ENCODE measurements at places on chromosomes 2 and 18.

- no peak for DNase-seq
These were observed 695.6 kb downstream of the TSN start for GRCh38 chr2:122451040-122451439.

DNA sequence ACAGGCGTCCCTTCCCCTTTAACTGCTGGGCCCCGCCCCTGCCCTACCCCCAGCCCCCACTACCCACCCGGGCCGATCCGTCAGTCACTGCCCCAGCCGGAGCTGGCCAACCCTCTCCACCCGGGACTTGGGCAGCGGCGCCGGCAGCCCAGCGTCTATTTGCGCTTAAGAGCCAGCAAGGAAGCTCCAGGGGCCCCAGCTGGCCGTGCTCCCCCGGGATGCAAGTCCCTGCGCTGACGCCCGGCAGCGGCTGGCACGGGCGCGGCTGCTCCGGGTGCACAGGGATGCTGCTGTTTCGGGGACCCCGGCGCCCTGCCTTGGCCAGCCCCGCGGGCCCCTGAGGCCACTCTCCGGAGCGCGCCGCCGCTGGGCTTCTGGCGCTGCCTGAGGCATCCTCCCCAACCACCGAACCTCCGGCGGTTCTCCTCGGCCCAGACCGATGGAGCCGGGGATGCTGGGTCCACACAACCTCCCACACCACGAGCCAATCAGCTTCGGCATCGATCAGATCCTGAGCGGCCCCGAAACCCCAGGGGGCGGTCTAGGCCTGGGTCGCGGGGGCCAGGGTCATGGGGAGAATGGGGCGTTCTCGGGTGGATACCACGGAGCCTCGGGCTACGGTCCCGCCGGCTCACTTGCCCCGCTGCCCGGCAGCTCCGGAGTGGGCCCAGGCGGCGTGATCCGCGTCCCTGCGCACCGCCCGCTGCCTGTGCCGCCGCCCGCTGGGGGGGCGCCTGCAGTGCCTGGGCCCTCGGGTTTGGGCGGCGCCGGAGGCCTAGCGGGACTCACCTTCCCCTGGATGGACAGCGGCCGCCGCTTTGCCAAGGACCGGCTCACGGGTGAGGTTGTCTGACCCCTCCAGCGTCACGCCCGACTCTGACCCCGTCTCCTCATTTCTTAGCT is at the start of gene TLX2:
Gene TLX2, plus strand, starts transcription at position 83 of the 903 bp plus-strand sequence. Its CDS starts 357 bp downstream, at position 440.
- DNase-seq: no peak

- DNase-seq: no peak
These were observed 30.6 kb downstream of the RTN4 start for GRCh38 chr2:55019526-55020258.

- no peak for DNase-seq
These were observed 119.2 kb upstream of the HNRNPA3 start for GRCh38 chr2:177093371-177093770.

DNA sequence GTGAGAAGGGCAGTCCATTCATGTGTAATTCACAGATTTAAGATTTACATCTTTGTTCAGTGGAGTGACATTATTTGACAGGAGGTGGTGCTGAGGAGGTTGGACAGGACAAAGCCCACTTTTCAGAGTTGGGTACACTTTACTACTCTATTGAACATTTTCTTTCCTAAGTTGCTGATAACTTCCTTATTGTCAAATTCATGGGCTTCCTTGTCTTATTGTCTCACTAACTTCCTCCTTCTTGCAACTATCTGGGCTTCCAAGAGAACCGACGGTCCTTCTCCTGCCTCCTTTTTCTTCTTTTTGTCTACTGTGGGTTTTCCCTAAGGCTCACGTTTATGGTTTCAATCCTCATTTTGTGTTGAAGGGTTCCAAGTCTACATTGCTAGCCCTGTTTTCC is 67.7 kb upstream of the DNMT3A start:
- DNase-seq: no peak

GRCh38 chr18:59142274-59142673 is 2.6 kb downstream of the SEC11C start:
- peak; percentile 47 for DNase-seq

GRCh38 chr2:140696449-140696848 is 1434.4 kb downstream of the LRP1B start:
- no peak for DNase-seq

DNA sequence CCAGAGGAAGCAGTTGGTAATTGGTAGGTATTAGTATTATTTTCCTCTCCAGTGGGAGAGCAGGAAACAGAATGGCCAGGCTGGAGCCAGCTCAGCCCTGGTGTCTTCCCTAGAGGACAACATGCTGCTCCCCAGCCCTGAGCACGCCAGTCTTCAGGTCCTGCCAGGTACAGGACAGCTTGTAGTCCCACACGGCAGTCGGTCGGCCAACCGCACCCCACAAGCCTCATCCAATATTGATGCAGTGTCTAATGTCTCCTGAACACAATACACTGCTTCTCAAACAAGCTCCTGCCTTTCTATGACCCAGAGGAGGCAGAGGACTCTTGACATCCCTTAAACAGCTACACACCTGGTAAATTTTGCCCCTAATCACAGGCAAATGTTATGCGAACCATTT is 71.0 kb upstream of the PPP1CB start:
- no peak for DNase-seq

GRCh38 chr2:112485849-112486248 is 3.9 kb downstream of the TTL start:
- DNase-seq: no peak

GRCh38 chr2:225660262-225661131 is 261.0 kb downstream of the NYAP2 start:
- peak; percentile 85 for DNase-seq

DNA sequence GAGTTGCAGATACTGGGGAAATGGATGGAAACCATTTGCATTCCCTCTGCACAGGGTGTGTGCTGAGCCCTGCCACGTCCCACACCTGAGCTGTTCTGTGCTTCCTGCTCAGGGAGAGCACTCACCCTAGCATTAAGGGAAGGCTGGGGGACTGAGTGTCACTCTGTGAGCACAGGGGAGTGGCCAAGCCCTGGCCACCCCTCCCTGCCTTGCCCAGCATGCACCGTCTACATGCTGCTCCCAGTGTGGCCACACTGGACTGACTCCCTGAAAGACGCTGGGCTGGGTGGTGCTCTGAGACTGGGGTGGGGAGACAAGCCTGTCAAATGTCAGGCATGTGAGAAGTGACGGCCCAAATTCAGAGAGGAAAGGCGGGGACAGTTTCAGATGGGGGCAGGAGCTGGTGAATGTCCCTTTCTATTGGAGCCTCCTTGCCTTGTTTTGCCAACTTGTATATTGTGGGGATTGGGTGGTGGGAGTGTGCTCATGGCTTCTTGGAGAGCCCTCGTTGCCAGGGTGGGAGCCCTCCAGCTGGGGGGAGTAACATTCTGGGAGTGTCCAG is 298.4 kb upstream of the HS6ST1 start:
- no peak for DNase-seq

DNA sequence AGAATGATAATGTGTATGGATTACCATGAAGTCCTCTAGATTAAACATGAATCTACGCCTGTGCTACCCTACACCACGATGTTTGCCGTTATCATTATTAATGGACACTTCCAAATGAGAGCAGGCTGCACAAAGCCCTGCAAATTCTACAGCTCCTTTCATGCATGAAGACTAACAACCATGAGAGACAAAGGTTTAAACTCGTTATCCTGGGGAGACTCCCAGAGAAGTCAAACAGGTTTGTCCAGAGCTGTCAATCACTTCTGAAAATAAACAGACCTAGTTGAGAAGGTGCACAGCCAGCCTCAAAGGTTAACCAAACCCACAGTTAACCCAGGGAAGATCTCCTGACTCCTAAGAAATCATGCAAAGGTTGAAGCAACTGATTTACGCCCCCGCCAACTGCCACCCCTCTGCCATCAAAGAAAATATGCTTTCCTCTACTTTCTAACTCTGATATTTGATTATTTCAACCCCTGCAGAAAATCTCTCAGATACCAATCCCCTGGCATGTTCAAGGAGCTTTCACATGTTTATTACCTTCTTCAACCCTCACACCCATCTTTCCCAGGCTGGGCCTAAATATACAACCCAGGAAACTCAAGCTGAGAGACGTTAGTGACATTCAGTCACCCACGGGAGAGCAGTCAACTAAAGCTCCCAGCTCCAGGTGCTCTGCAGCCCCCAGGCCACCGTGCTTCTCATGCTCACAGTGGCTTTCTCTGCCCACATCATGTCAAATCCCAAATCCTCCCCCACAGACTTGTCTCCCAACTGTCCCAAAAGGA is 35.9 kb downstream of the MYO5B start:
- no peak for DNase-seq

DNA sequence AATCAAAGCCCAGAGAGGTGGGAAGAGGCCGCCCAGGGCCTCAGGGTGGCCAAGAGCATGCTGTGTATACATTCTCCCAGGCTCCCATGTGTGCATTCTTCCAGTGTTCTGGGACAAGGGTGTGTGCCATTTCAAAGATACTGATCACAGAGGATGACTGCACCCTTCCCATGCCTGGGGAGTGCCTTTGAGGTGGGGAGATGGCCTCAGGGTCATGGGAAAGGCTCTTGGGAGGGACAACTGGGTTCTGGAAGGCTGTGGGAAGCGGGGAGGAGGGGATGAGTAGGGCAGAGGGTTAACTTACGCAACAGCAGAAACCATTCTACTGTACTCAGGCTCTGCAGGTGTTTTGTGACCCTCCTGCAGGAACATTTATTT is 40.9 kb downstream of the KLHL29 start:
- no peak for DNase-seq

Measured in activated CD4-positive, alpha-beta T cell treated with anti-CD3 and anti-CD28 coated beads for 48 hours (primary cell).